ENCODE measurements at places on chromosomes 5 and 9.

DNA sequence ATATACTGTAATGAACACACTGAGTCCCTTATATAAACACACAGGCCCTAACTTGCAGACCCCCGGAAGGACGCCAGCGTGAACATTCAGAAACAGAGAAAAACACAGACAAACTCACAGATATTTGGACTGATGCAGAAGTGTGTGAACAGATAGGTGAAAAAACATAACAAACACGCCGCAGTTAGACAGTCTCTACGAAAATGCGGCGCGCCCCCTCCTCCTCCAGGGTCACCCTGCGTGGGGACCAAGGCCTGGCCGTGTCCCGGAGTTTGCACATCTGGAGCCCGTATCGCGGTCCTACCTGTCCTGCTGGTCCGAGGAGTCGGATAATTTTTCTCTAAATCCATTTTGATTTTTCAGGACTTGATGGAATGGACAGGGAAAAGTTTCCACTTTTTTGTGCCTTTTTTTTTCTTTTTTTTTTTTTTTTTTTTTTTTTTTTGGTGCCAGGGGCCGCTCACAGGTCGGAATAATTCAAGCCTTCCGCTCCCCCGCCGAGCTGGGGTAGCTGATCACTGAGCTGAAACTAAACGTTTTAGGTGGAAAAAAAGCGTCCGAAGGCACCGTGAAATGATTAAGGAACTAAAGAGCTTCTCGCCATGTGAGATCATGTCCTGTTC lies at the start of gene PAX5:
TSS of gene PAX5 (minus strand) at position 587 of the 623 bp plus-strand sequence. CDS start at position 350, 237 bp downstream.
- no peak for DNase-seq

- DNase-seq, result no peak
These were observed 90.9 kb upstream of the MTAP start for GRCh38 chr9:21711504-21711903.

DNA sequence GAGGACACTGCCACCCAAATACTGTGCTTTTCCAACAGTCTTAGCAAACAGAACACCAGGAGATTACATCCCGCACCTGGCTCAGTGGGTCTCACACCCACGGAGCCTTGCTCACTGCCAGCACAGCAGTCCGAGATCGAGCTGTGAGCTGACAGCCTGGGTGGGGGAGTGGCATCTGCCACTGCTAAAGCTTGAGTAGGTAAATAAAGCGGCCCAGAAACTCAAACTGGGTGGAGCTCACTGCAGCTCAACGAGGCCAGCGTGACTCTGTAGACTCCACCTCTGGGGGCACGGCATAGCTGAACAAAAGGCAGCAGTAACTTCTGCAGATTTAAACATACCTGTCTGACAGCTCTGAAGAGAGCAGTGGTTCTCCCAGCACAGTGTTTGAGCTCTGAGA lies 28.8 kb downstream of the EPB41L4A start:
- DNase-seq, result no peak

DNA sequence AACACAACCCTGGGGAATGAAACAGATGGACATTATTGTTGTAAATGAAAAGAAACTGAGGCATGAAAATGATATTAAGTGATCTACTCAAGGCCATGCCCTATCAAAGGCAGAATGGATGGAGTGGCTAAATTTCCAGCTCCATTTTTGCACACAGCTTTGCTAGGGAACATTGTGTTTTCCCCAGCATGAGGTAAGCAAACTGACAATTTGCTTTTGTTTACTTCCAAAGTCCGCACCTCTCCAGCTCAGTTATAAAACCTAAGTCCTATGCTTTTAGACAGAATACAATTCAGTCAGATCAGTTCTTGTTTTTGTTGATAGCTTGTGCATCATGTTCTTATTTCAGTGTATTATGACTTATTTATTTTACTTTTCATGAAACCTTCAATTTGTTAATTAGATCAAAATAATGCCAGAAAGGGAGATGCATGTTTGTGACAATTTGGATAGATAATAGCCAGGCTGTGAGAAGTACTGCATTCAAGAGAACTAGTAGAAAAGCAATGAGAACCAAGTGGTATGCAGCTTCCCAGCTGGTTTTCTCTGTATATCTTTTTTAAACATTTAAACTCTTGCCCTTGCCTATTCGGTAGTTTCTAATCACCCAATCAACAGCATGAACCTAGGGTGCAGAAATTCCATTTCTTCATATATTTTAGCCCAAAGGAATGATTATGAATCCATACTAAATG lies 380.8 kb downstream of the SPATA31D1 start:
- no peak for DNase-seq

- no peak for DNase-seq
These were observed 315.6 kb upstream of the CDH9 start for GRCh38 chr5:27353970-27354369.

DNA sequence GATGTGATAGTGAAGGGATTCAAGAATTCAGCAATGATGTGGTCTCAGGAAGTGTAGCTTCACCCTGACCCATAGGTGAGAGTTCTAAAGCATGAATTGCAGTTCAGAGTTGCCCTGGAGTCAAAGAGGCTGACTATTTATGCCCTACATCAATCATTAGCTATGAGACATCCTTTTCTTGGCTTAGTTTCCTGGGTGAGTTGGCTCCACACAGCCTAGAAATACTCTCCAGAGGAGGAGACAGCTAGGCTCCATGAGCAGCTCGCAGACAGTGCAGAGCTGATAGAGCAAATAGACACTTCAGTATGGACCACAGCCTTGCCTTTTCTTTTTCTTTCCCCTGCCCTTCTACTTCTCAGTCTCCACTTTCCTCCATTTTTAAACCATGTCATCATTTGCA lies 1651.8 kb downstream of the MAT2B start:
- DNase-seq, result no peak

DNA sequence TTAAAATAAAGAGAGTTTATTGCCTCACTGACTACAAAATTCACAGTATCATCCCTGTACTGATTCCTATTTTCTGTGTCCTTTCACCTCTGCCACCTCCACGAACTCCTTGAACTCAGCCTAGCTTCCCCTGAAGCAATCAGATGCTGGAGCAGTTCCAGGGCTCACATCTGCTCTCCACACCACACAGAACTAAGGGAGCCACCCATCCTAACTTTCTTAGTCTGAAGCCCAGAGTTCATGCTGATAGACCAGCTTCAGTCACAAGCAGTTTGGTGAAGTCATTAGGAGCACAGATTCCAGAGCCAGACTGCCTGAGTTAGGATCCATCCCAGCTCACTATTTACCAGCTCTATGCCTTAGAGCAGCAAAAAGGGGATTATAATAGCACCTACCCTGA lies 15.6 kb upstream of the EPB41L4A start:
- no peak for DNase-seq

GRCh38 chr5:55441107-55441771 lies 93.5 kb downstream of the PLPP1 start:
- DNase-seq, result no peak

DNA sequence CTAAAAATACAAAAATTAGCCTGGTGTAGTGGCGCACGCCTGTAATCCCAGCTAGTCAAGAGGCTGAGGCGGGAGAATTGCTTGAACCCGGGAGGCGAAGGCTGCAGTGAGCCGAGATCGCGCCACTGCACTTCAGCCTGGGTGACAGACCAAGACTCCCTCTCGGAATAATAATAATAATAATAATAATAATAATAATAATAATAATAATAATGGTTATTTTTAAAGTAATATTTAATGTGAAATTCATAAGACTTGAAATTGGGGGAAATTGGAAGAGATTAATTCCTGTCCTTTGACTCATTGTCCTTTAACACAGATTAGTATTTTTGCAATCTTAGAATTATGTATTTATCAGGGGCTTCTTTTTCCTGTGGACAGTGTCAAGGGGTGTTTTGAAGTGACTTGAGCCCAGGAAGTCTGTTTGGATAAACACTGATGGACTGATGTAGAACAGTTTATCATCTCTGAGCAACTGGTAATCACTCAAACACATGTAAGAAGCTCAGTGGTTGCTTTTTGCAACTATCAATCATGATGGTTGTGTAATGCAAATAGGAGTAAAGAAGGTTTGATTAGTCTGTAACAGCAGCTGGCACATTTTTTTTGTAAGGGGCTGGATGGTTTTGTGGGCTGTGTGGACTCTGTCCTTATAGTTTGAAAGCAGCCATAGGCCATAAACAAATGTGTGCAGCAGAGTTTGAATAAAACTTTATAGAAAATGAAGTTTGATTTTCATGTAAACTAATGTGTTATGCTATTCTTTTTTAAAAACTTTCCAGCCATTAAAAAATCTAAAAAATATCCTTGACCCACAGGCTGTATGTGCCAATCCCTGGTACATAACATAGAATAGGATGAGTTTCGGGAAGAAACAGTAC lies 93.5 kb downstream of the F2RL2 start:
- DNase-seq, result no peak
